ENCODE measurements at places on chromosomes 4 and X.

- ATAC-seq: no peak
Observed at GRCh38 chrX:71439896-71440295, 73.7 kb downstream of the TAF1 start.

DNA sequence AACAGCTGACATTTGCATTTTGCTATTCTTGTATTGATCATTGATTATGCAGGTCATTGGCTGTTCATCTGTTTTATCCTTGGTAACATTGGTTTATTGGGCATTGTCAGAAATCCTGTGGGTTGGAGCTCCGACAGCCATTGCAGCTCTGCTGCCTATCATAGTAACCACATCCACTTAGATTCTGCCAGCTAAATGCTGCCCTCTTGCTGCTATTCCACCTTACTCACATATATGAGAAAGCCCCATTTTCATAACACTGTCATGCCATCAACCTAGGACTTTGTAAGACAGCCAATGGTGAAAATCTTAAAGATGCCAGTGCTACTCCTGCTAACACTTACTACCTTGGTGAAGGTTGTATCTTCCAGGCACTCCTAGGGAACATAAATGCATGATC is 187.3 kb upstream of the CXCL13 start:
- ATAC-seq: peak; percentile 63

- no peak for ATAC-seq
Observed at GRCh38 chrX:150257353-150258175, 105.6 kb upstream of the MAMLD1 start.

GRCh38 chr4:166602068-166602467 is 632.2 kb downstream of the SPOCK3 start:
- ATAC-seq: no peak
